ENCODE measurements at places on chromosomes 4 and X.

- no peak for DNase-seq
Observed at GRCh38 chrX:107506596-107507031, 57.2 kb downstream of the FRMPD3 start.

GRCh38 chr4:109296527-109296926 lies 5.9 kb downstream of the COL25A1 start:
- DNase-seq: no peak

- no peak for DNase-seq
Observed at GRCh38 chrX:128931071-128931470, 592.2 kb downstream of the SMARCA1 start.

DNA sequence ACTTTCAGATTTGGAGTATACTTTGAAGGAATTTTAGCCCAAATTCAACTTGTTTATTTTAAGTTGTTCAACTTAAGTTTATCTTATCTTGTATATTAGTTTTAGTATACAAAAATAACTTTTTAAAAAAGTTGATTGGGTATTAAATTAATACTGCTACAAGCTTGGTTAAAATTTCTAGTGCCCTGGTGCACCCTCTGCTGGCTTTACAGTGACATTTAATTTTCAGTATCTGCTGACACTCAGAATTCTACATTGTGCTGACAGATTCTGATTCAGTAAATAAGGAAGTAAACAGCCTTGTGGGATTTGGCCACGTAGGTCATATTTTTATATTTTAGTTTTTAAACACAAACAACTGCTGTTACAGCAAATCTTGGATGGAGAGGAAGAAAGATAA lies 2.9 kb downstream of the EDA start:
- peak; percentile 35 for DNase-seq

DNA sequence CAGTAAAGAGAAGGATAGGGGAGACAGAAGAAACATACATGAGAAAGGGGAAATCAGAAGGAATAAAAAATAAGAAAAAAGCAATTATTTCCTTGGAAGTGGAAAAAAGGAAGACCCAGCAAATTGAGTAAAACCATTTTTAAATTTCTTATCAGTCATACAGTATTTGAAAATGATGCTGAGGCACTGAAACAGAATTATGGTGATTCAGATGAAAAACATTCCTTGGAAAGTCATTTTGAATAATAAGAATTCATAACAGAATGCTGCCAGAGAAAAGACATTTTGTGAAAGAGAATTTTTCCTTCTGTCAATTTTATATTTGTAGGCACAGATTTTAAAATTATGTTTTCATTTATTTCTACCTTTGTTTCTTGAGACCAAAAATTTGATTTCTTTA lies 895.5 kb upstream of the EPHA5 start:
- DNase-seq: no peak

DNA sequence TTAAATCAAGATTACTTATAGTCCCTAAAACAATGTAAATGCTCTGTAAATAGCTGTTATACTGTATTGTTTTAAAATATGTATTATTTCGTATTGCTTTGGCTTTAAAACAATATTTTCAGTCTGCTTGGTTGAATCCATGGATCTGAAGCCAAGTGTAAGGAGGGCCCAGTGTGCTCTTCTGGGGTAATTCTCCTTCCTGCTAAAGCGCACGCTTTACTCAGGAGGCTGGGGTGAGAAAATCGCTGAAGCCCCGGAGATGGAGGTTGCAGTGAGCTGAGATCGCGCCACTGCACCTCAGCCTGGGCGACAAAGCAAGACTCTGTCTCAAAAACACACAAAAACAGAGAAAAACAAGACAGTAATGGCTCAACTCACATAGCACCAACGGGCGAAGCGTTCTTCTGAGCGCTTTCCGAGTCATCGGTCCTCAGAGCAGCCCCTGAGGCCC lies 391 bp upstream of the IDUA start:
- no peak for DNase-seq

- no peak for DNase-seq
Observed at GRCh38 chr4:38582889-38583470, 81.0 kb upstream of the KLF3 start.

GRCh38 chr4:112604589-112604988 lies 32.1 kb downstream of the ZGRF1 start:
- peak; percentile 74 for DNase-seq

DNA sequence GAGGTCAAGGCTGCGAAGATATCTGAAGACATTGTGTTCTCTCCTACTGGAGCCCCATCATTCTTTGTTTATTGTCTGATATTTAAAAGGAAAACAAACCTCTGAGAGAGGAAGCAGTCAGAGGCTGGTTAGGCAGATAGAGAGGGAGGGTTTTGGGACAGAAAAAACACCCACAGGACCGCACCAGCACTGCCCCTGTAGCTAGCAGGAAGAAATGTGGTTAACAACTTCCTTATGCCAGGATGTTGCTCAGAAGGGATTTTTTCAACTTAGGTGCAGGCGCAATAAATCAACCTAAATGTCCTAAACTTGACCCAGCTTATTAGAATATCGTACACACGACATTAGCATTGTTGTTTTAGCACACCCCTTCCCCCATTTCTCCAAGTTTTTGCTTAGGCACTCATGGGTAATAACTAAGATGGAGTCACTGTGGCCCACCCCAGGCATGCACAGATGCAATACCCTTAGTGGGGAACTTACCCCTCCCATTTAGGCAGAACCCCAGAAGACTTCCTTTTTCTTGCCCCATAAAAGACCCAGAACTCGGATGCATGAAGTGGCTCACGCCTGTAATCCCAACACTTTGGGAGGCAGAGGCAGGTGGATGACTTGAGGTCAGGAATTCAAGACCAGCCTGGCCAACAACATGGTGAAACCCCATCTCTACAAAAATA lies 2.8 kb upstream of the ZNF718 start:
- peak; percentile 0 for DNase-seq

Measured in hepatocyte (in vitro differentiated cells).